ENCODE measurements at places on chromosomes 5 and 9.

DNA sequence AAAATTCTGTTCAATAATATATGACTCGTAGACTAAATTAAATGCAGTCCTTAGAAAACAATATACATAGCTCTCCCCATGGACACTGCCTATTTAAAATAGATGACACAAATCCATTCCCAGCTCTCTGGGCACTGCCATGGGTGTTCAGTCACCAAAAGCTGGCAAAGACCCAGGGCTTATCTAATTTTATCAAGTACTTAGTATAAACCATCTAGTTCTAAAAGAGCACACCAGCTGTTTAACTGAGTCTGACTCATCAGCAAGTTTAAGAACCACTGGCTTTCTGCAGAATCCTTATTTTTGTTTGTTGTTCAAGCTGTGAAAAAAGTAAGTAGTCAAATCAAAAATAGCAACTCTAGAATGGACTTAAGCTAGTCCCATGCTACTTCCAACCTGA lies 107.6 kb downstream of the PLPP1 start:
- DNase-seq: no peak

DNA sequence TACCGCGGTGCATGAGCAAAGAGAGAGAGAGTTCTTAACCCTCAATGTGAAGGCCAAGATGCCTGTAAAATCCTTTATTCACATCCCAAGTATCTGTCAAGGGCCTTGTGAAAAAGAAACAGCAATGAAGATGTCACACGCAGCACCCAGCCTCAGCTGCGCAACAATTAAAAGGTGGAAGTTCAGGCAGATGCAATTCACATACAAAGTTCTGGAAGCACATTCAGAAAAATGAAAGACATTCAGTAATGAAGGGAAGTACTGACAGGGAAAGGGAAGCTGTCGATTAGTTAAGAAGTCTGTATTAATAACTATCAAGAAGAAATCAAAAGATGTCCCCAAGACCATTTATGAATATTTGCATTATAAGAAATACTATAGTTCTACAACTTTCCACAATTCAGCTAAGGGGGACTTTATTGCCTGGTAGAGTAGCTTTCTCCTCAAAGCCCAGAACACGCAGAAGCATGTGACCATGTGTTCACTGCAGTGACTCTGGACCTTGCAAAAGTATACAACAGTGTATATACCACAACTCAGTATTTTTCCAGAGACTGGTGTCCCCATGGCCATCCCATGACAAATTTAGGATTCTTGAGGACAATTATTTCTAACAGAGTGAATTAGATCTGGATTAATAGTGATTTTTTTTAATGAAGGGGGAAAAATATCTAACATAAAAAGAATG lies 137.5 kb downstream of the CDK5RAP2 start:
- no peak for DNase-seq

DNA sequence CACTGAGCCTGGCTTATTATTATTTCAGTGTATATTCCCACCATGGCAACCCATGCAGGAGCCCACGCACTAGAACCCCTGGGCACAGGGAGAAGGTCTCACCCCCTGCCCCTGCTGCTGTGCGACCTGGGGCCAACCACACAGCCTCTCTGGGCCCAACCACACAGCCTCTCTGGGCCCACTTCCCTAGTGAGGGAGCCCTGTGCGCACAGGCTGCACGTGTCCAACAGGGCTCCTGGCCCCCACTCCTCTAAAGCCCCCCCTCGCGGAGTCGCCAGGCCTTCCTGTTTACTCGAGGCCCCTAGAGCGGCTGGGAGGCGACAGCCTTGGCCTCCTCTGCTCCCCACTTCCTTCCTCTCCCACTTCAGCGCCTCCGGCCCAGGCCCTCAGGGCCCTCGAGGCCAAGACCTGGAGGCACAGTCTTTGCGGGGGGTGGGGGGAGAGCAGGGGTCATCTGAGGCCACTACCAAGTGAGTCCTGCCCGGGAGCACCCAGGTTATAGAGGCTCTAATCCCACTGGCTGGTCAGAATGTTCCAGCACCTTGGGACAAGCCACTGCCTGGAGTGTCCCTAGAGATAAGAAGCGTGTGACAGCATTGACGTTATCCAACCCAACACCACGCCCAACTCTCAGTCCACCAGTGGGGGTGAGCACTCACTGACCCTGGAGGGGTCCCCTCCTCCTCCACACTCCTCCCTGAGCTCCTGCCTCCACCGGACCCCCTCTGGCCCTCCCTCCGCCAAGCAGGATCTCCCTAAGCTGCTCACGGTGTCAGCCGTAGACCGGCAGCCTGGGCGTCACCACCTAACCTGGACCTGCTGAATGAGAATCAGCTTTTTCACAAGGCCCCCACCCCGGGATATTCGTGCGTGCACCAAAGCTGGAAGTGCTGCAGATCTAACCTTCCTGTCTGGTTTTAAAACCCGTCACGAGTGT lies 7.9 kb upstream of the ENG start:
- peak; percentile 43 for DNase-seq

GRCh38 chr5:123819386-123819785 lies 307.4 kb downstream of the CSNK1G3 start:
- DNase-seq: no peak

DNA sequence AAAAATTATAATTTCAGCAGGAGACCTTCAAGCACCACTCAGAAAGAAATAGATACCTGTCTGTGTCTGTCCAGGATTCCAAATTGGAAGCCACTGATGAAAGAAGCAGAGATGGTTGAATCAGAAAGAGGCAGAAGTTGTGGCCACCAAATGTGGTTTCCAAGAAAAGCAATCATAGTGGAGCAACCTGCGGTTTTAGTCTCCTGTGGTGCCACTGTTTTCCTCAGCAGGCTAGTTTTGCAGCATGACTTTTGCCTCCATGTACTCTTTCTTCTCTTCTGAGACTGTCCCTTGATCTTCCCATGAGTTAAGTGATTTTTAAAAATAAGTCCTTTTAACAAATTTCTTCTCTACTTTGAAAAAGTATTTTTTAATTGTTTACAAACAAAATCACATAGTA lies 535.8 kb downstream of the CYLC2 start:
- DNase-seq: no peak

DNA sequence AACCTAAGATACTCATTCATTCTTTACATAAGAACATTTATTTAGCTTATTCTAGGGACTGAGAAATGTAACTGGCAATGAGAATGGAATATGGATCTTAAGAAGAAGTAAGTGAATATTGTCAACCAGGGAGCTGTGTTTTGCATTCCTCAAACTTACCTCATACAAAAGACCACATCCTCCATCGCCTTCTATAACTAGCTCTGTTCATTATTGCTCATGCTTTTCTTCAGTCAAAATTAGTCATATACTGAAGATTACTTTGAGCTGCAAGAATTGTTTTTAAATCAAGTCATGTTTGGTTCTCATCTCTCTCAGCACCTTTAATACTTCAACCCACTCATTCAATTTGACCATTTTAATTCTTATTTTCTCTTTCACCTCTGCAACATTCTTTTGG lies 140.3 kb upstream of the RASA1 start:
- DNase-seq: no peak

DNA sequence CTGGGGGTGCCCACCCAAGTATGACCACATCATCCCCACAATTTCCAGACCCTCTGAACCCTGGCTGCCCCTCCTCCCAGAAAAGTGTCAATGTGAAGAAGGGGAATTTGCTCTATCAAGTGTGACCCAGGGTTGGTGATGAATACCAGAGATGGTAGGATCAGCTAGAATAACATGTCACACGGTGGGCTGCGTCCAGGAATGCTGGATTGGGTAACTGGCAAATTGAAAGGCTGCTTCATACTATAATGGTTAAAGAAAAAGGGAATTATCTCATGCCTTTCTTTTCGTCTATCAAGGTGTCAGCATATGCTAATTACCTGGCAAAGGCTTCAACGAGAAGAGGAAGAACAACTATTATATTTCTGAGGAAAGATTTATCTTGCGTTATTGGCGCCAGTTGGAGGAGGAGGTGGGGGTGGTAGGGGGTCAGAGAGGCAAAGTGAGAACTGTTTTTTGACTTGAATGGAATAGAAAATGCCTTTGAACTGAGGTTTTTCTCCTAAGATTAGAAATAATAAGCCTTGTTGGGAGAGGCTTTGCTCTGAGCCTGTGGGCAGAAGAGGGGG lies 27.8 kb upstream of the ARAP3 start:
- no peak for DNase-seq

DNA sequence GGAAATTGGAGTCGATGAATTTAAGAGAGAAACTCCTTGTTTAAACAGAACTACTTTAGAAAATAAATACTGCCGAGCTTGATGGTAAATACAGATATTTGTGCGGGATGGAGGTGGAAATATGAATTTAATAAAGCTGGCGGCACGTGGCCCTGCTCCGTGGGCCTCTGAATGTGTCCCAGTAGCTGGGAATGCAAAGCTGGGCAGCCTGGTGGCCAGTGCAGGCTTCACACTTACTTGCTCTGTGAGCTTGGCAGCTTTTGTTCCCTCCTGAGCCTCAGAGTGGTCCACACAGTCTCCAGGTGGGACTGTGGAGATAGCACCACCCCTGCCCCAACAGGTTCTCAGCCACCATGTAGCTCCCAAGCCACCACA lies 45.9 kb downstream of the BARX1 start:
- no peak for DNase-seq

GRCh38 chr5:1011226-1011631 lies 2.6 kb downstream of the NKD2 start:
- DNase-seq: peak; percentile 66

- no peak for DNase-seq
These were observed 21.9 kb upstream of the FOXE1 start for GRCh38 chr9:97830884-97831829.

- no peak for DNase-seq
These were observed 30.5 kb downstream of the DNAH5 start for GRCh38 chr5:13913962-13914361.

- no peak for DNase-seq
These were observed 102.2 kb downstream of the FBN2 start for GRCh38 chr5:128435861-128436260.

GRCh38 chr5:172617817-172618216 lies 23.2 kb upstream of the NEURL1B start:
- no peak for DNase-seq

GRCh38 chr5:368183-369084 lies 46.9 kb downstream of the AHRR start:
- peak; percentile 48 for DNase-seq

DNA sequence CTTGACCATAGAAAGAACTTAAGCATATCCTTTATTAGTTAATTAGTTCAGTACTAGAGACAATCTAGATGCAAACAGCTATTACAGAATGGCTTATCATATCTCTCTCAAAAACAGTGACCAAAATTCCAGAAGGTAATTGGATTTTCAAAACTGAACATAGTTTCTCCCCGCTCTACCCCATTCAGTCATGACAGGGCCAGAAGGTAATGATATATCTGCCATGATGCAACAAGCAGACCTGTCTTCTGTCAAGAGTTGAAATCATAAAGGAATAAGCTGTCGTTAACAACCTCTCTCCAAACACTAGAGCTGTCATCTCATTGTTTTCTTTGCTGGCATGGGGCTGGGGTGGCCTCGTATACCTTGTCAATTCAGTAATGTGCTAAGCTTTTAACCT lies 200.5 kb upstream of the POU5F2 start:
- no peak for DNase-seq

GRCh38 chr9:35526087-35526801 lies 36.3 kb downstream of the RUSC2 start:
- DNase-seq: no peak

GRCh38 chr5:67301285-67301903 lies 104.8 kb upstream of the CD180 start:
- DNase-seq: no peak

DNA sequence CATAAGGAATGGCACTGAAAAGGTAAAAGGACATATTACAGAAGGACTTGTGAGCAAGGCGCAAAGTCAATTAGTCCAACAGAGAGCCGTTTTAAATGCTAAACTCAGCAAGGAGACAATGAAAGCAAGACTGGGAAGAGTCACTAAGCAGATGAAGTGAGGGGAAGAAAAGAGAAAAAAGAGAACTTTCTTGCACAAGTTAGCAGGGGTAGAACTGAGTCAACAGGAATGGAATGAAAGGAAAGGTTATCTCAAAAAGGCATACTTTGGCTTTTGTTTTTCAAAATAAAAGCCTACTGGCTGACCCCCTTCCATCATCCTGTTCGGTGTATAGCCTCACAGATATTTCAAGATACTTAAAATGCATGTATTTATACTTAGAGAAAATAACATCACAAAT lies 75.0 kb downstream of the NR6A1 start:
- DNase-seq: no peak

GRCh38 chr5:124394700-124395245 lies 351.7 kb downstream of the ZNF608 start:
- DNase-seq: no peak

DNA sequence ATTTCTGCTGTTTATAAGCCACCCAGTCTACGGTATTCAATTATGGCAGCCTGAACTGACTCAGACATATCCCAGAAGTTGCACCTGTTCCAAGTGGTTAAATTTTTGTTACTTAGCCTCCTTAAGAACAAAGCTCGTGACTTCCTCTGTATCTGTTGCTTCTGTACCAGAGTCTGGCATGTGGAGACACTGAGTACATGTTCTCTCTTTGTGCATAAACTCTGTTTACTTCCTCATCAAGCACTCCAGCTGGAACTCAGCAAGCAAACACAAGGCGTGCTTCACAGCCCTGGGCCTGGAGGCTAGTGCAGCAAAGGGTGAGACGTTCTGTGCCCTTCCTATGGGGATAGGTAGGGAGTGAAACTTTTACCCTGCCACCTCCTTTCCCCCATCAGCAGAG lies 19.0 kb downstream of the C9orf152 start:
- no peak for DNase-seq

DNA sequence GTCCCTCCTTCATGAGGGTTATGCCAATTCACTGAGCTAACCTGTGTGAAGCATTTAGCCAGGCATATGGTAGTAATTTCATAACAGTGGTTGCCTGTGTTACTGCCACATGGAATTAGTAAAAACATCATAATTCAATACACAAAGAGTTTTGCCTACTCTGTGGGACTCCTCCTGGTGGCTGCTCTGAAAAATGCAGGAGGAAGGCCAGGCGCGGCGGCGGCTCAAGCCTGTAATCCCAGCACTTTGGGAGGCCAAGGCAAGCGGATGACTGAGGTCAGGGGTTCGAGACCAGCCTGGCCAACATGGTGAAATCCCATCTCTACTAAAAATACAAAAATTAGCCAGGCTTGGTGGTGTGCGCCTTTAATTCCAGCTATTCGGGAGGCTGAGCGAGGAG lies 547.3 kb downstream of the CDK5RAP2 start:
- no peak for DNase-seq

DNA sequence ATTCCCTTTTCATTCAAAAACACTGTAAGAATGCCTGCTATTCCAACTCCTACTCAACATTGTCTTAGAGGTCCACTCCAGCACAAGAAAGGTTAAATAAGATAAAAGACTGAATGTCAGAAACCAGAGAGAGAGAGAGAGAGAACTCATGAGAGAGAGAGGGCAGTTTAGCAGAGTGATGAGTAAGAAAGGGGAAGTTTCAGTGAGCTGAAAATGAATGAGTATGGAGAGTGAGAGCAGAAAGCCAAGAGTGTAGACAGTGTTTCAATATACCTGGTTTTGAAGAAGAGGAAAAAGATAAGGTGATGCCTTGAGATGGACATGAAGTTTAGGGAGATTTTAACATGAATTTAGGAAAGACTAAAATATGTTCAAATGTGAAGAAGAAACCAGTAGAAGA lies 528.0 kb upstream of the SEMA6A start:
- DNase-seq: no peak

Measured in activated naive CD8-positive, alpha-beta T cell treated with anti-CD3 and anti-CD28 coated beads, Interleukin-2, amount 50 U/mL, for 24 hours (primary cell).